ENCODE measurements at places on chromosomes 3 and 15. TPM values are rescaled to one million over a fixed set of nuclear protein-coding genes. Genes with fewer than 3 reads are reported as not detected.

KCNH8 gene
- 1.3 TPM for polyA plus RNA-seq

GRCh38 chr15:40334541-40334940, 6.2 kb downstream of the CCDC9B start:
- DNase-seq, result no peak

- no peak for DNase-seq
Observed at GRCh38 chr3:133821767-133822638, 16.4 kb downstream of the SRPRB start.

GRCh38 chr3:131907796-131908195, 127.0 kb downstream of the CPNE4 start:
- no peak for DNase-seq
